Small intestine (tissue), 16 donors: ENCODE measurements at places on chromosomes 6 and 20. TPM values are rescaled to one million over a fixed set of nuclear protein-coding genes. Genes with fewer than 3 reads are reported as not detected.

ZNF335 gene
- 10.7 TPM for polyA plus RNA-seq

SLC32A1 gene
- polyA plus RNA-seq = not detected

MANEA gene
- 4.8 TPM for polyA plus RNA-seq

RIPOR3 gene
- 0.22 TPM for polyA plus RNA-seq

SYTL3 gene
- 2.9 TPM for polyA plus RNA-seq

TTK gene
- polyA plus RNA-seq = 0.45 TPM

ID4 gene
- 2.5 TPM for polyA plus RNA-seq
